ENCODE measurements at places on chromosomes 12 and 14. TPM values are rescaled to one million over a fixed set of nuclear protein-coding genes. Genes with fewer than 3 reads are reported as not detected.

KRT5 gene
- 9.4 TPM for total RNA-seq

C12orf43 gene
- 12.6 TPM for total RNA-seq

ZNF891 gene
- total RNA-seq: 0.85 TPM

ERBB3 gene
- total RNA-seq: 0.73 TPM
